ENCODE measurements at places on chromosomes 1 and 21.

DNA sequence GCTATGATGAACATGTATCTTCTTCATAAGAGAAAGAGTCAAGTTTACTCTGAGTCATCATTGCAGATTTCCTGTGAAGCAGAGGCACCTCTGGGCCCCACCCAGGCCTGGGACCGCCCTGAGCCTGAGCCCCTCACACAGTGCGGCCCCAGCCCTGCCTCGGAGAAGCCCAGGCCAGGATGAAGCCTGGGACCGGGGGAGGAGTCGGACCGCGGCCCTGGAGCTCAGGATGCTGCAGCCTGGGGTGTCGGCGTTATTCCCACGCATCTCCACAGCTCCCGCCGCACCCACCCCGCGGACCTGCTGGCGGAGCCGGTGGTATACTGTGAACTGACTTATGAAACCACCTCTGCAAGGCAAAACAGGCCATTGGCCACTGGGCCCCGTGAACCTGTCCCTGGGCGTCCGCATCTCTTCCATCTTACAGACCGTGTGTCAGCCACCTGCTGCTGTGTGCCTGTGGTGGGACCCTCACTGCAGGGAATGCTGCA, 2.4 kb upstream of the COL6A1 start:
- DNase-seq: peak; percentile 61

- DNase-seq: no peak
Measured at GRCh38 chr1:63794939-63795378, 21.1 kb downstream of the ROR1 start.

DNA sequence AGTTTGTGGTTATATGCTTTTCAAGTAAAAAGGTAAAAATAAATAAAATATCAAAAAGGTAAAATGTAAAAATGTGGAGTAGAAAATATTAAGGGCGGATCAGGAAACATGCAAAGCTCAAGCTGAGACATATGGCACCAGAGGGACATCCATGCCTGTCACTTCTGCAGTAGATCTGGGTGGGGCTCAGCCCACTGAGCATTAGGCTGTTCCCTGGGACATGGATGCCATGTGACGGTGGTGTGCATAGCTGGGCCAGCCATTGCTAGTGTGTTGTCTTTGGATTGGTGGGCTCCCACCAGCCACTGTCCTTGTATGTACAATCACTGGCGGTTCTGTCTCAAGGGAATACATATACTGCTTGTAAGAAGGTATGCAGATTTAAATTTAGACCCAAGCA, 3.0 kb downstream of the TTC13 start:
- DNase-seq: no peak

DNA sequence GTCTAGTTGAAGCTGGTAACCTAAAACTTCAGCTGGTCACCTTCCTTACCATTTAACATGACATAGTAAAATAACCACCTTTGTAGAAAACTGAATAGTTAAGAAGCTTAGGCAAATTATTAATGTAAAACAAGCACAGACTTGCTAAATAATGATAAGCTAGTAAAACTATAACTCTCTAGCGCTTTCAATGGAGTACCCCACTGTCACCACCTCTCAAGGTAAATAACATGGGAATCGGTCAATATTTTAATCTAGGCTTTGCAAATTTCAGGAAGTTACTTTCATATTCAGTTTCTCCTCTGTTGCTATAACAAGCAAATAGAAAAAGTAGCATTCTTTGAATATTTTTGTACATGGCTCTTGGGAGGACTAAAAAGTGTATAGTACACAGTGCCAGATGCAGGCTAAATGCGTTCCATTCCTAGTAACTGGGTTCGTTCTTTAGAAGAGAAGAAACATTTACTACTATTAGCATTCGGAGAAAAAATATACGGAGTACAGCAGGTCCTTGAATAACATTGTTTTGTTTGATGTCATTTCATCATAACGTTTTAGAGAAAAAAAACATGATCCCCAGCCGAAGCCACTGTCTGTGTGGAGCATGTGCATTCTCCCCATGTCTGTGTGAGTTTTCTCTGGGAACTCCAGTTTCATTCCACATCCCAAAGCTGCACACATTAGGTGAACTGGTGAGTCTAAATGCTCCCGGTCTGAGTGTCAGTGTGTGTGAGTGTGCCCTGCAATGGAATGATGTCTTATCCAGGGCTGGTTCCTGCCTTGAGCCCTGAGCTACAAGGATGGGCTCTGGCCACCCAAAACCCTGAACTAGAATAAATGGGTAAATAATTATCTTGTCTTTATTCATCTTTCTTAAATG, 52.5 kb downstream of the EPRS1 start:
- no peak for DNase-seq

- DNase-seq: no peak
Measured at GRCh38 chr1:44805311-44806024, 1.7 kb downstream of the DYNLT4 start.

GRCh38 chr1:111201275-111202090, 1.0 kb upstream of the DENND2D start:
- no peak for DNase-seq

DNA sequence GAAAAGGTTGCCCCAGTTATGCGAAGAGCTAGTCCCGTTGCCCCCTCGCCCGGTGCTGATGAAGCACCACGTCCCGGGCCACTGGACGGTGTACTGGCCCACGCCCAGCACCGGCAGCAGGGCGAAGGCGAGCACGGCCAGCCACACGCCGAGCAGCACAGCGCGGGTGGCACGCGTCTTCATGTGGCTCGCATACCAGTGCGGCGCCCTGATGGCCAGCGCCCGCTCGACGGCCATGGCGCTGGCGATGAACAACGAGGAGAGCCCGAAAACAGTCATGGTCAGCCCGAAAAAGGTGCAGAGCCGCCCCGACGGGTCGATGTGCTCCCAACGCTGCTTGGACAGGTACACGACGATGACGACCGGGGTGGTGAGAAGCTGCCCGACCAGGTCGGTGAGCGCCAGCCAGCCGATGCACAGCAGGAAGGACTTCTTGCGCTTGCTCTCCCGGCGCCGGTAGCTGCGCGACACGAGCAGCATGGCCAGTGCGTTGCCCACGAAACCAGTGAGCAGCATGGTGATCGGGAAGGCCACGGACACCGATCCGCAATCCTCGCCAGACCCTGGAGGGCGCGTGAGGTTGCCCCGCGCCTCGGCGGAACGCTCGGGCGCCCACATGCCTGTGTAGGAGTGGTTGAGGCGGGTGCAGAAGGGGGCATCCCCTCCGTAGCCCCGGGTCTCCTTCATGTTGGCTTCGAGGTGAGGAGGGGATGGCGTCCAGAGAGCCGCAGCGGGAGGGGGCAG, 553 bp downstream of the PTGER3 start:
- DNase-seq: peak; percentile 68
